NCI-H748 treated with DMSO at 0.1 percent for 48 hours (cell line): ENCODE measurements at places on chromosomes 16 and 17.

- no peak for DNase-seq
Measured at GRCh38 chr16:50866806-50867205, 124.9 kb downstream of the CYLD start.

DNA sequence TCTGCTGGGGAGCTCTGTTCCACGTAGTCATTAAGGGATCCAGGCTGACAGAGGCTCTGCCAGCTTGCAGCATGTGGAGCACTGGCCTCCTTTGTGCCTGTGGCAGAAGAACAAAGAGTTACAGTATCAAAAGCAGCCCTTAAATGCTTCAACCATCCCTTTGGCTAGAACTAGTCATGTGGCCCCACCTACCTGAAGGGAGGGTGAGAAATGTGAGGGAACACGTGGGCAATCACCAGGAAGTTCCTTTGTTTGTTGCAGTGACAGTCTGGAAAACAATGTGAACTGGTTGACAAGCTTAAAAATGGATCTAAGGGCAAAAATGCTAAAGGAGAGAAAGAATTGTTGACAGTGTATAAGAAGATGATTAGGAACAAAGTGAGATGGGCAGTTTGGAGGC lies 290.4 kb upstream of the HSBP1 start:
- DNase-seq, result no peak

GRCh38 chr16:1575578-1575977 lies 36.3 kb downstream of the IFT140 start:
- DNase-seq, result no peak

DNA sequence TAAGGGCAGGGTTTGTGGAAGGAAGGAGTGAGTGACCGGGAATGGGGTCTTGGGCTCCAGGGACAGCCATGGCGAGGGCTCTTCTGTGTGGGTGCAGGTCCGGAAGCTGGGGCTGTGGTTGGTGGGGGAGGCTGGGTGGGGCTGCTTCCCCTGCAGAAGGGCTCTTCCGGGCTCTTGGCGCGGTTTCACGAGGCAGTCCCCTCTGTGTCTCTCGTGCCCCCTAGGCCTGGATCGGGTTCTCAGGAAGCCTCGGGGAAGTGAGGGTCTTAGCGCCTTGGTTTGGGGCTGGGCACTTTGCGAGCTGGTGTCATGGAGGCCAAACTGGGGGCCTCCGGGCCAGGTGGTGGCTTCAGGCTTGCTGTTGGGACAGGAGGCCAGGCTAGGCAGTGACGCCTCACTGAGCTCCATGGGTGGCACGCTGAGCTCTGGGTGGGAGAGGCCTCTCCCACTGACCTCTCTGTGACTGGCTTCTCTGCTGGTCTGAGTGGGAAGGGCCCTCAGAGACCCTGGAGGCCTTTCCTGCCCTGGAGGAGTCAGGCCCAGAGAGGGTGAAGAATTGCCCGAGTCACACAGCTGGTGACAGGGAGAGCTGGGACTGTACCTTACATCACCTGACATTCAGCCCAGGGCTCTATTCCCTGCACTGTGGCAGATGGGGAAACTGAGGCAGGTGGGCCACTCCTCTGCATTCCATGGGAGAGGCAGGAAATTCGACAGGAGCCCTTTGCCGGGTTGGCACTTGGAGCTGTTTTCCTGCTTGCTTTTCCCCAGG lies 8.2 kb downstream of the ADCY7 start:
- DNase-seq, result no peak

DNA sequence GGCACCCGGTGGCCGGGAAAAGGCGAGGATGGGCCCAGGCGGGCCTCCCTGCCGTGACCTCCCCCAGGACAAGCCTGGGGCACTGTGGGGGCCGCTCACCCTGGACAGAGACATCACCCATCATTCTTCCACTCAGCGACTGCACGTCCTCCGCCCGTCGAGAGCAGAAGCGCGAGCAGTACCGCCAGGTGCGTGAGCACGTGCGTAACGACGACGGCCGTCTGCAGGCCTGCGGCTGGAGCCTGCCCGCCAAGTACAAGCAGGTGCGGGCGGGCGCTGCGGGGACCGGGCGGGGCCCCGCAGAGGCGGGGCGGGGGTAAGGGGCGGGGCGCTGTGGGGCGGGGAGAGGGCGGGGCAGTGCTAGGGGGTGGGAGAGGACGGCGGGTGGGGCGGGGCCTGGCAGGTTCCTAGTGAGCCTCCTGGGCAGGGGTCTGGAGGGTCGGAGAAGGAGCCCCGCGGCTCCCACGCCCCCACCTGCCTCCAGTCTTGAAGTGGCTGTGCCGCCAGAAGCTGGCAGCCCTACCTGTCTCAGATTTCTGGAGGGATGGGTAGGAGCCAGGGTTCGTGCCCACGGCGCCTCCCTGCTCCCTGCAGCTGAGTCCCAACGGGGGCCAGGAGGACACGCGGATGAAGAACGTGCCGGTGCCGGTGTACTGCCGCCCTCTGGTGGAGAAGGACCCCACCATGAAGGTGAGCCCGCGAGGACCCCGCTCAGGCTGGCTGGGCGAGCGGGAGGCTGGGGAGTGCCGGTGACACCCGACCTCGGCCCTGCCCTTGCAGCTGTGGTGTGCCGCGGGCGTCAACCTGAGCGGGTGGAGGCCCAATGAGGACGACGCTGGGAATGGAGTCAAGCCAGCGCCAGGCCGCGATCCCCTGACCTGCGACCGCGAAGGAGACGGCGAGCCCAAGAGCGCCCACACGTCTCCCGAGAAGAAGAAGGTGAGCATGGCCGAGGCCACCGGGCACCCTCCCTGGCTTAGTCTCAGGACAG lies 7.5 kb downstream of the NME3 start:
- DNase-seq, result no peak

GRCh38 chr16:79653373-79653891 lies 52.9 kb upstream of the MAF start:
- no peak for DNase-seq

GRCh38 chr17:60959011-60959410 lies 281.4 kb downstream of the BCAS3 start:
- DNase-seq, result no peak

DNA sequence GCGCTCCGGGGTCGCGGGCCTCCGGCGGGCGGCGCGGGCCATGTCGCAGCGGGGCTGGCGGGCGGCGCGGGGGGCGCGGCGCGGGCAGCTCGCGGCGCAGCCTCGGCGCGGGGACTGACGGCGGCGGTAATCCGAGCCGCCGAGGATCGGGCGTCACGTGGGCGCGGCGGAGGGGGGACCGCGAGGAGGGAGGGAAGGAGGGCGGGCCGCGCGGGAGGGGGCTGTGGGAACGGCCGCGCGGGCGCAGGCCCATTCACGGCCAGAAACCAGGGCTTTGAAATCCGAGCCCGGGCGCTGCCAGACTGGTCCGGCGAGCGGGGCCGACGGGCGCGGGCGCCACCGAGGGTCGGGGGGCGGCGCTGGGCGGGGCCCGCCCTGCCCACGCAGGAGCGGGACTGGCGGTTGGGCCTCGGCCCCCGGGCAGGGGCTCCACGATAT lies at the start of gene MTSS2:
Gene MTSS2 (minus strand): TSS at position 116 of the 438 bp plus-strand sequence. CDS start 262 bp downstream, outside the sequence.
- DNase-seq, result peak; percentile 38

- DNase-seq, result no peak
Measured at GRCh38 chr17:68085771-68086381, 50.3 kb downstream of the KPNA2 start.

DNA sequence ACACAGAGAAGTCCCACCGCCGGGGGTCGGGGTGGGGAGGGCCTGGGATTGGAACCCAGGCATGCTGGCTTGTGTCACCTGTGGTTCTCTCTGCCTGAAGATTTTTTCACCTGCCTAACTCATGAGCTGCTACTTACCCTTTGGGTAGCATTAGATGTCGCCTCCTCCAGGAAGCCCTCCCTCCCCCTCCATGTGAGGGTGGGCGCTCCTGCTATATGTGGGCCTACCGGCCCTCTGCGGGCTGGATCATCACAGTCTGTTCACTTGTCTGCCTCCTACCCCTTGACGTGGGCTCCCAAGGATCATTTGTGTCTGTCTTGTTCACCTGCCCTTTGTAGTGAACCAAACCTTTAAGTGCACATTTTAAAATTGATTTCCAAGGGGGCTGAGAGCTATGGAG lies 106.8 kb downstream of the SEC14L1 start:
- no peak for DNase-seq
